ENCODE measurements at places on chromosomes 13 and 19.

- DNase-seq: no peak
Observed at GRCh38 chr13:35695448-35695770, 218.9 kb upstream of the MAB21L1 start.

GRCh38 chr19:40547836-40548235, 28.8 kb upstream of the SHKBP1 start:
- DNase-seq: no peak

DNA sequence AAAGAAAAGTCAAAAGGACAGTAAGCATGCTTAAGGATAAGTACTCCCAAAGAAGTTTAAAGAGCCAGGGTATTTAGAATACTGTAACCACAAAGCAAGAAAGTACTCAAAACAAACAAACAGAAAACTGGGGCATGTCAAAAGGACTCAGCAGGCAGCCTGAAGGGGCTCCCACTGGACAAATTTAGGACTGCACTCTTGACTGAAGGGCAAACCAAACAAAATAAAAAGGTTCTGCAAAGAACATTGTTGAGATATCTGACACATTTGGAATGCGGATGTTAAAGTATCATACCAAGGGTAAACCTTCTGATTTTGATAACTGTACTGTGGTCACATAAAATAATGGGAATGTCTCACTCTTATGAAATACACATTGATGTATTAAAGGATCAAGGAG, 157.4 kb downstream of the TNFSF13B start:
- DNase-seq: no peak

GRCh38 chr13:64849196-64849595, 2380.9 kb downstream of the PCDH9 start:
- DNase-seq: no peak

GRCh38 chr13:99922631-99923404, 48.7 kb downstream of the ZIC5 start:
- DNase-seq: no peak

DNA sequence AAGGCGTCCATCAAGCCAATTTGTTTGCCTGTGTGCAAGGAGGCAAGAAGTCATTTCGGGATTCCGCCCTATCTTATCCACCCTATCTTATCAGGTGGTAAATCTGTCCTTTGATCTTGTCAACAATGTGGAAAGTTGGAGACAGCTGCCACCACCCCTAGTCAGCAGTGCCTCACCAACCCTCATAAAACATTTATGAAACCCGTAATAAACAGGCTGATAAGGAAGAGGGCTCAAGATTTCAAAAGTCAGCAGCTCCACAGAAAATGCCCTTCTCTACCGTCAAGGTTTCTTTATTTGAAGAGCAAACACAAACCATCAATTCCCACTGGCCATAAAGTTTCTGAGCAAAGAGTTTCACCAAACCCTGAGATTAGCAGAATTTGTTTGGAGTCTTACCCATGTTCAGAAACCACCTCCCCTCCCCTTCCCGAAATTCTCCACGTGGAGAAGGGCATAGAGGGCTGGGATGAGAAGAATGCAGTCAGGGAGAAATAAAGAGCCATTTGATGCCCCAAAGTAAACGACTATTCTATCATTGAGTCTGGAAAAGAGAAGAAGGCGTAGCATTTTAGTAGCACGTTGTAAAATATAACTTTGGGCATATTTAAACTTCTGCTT, 196.0 kb upstream of the GPR12 start:
- no peak for DNase-seq
